SW 1271 (cell line): ENCODE measurements at places on chromosomes 2 and 18.

DNA sequence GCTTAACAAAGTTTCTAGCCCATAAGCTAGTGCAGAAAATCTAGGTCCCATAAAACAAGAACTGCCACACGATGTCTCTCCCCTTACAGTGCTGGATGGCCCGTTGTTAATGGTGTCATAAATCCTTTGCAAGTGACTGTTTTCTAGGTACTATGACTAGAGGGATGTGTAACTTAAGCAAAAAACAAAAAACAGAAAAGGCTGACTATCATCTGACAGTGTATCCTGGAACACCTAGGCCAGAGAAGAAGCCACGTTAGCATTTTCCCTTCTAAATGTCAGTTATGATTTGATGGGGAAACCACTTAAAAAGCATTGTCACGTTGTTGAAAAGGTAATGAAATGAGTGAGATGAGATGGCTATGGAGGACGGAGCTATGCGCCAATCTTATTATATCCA is 2.4 kb downstream of the CASP8 start:
- no peak for DNase-seq

- DNase-seq: no peak
These were observed 131.2 kb downstream of the LYPD6B start for GRCh38 chr2:149169656-149170055.

- DNase-seq: no peak
These were observed 42.4 kb downstream of the GYPC start for GRCh38 chr2:126698376-126698775.

- DNase-seq: no peak
These were observed 127.0 kb downstream of the INHBB start for GRCh38 chr2:120472891-120473309.

DNA sequence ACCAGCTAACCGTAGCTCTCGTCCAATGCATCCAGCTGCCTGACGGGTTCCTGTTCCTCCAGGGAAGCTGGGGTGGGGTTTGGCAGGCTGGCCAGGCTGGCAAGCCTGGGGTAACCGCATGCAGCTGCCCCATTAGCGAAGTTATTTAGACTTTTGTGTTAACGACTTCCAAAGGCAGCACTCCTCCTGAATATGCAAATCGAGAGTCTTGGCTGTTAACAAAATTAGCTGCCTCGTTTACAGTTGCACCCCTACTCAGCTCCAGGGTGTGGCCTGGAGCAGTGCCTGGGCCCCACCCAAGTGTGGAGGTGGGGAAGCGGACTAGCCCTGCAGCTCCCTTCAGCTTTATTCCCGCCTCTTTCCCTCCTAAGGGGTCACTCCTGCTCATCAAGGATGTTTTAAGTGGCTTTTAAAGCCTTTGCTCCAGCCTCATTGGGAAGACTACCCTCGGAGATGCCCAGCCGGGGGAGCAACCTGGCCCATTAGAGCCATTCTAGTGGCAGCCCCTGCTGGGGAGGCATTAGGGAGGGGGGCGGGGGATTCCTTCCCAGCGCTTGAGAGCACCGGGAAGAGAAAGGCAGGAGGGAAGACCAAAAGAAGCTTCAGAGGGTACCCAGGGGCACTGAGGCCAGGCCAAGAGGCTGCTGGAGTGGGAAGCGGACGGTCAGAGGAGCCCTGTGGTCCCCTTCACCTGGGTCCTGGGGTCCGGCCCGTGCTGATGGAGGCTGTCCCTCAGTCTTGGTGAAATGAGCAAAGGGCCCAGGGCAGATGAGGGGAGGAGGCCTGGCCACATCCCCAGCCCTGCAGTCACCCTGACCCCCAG is 204.1 kb downstream of the CELF4 start:
- DNase-seq: no peak

DNA sequence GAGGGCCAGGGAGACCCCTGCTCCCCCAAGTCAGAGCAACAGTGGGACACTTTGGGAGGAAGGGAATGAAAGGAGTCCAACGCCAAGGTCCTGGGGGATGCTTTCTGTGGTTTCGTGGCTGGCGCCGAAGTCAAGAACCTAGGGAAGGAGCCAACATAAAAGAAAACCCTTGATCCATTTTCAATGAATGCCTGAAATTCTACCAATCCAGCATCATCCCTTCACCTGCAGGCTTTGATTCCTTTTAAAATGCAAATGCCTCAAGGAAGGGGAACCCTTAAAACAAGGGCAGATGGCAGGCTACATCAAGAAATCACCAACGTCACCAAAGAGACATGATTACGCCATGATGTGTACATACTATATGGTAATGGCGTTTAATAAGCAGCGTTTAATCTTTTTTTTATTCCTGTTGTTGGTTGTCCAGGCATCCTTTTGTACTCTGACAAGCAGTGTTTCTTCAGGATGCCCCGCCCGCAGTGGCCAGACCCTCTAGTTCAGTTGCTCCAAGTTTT is 123.3 kb upstream of the SLC1A4 start:
- DNase-seq: no peak
